Memory B cell (primary cell): ENCODE measurements at places on chromosomes 6 and 20.

DNA sequence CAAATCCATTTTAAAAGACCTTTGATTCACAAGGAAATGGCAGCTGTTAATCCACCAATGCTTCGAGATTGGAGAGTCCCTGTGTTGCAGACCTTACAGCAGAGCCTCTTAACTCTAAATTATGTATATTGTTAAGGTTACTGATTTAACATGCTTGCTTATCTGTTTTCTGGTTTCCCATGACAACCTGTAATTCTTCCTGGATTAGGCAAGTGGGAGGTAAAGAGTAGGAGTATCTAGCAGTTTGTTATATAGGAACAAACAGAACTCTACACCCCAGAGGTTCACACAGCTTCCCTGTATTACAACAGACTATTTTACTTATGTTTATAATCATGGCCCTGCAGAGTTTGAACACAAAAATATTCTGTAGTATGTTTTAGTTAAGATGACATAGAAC lies 39.5 kb downstream of the NKX2-4 start:
- DNase-seq = no peak

- no peak for DNase-seq
Measured at GRCh38 chr6:12570461-12571030, 146.0 kb upstream of the PHACTR1 start.

- DNase-seq = no peak
Measured at GRCh38 chr6:154371281-154371680, 14.7 kb upstream of the IPCEF1 start.

- no peak for DNase-seq
Measured at GRCh38 chr6:1792989-1793388, 183.3 kb downstream of the FOXC1 start.

DNA sequence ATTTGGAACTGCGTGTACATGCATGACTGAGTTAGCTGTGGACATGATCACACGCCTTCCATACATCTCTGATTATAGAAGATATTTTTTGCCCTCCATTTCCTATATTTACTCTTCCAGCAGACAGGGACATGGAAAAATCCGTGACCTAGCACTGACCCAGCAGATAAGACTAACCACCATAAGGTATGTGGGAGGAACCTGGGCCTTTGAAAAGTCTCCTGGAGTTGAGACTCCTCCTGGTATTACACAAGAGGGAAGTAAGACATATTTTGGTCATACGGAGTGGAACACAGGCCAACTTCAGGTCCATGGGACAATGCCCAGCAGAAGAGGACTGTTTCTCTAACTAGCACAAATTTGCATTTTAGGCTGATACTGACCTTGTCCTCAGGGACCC lies 13.7 kb upstream of the SIRPB1 start:
- DNase-seq = no peak

- no peak for DNase-seq
Measured at GRCh38 chr6:151284012-151284411, 44.2 kb downstream of the AKAP12 start.

DNA sequence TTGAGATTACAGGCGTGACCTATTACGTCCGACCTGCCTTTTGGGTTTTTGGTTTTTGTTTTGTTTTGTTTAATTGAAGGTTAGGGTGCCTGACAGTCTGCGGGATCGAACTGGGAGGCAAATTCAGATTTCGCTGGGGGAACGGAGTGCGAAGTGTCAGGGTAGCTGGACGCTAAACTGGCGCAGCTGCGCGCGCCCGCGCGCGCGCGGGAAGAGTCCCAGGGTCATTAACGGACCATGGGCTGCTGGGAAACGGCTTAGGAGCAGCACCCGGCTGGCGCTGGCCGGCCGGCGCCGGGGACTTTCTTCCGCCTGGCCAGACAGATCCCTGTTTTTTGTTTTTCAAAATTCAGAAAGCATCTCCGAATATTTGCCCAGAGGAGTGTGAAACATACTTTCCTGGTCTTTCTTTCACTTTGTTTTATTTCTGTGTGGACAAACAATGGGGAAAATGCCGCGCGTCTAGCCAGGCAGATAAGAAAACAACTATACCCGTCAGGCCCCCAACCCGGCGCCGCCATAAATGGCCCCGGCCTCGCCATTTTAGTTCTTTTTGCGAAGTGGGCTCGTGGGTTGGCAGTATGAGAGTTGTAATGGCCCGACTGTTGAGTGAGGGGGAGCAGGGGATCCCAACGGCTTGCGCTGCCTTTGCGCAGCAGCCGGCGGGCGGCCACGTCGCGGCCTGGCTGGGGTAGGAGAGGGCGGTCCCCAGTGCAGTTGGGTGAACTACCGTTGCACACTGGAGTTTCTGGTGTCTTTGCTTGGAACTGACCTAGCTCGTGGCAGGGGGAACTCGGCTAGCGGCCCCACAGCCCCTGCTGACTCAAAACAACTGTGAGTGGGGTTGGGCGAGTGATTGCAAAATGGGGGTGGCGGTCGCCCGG lies 7.1 kb downstream of the HSPA1B start:
- peak; percentile 85 for DNase-seq
